ENCODE measurements at places on chromosomes 12 and 14.

GRCh38 chr12:39892146-39892545 lies 213.7 kb downstream of the SLC2A13 start:
- no peak for DNase-seq

GRCh38 chr14:102356280-102356679 lies 6.4 kb downstream of the CINP start:
- DNase-seq = no peak

GRCh38 chr12:56128670-56129205 lies 671 bp downstream of the ESYT1 start:
- no peak for DNase-seq

- no peak for DNase-seq
Measured at GRCh38 chr14:75214558-75214957, 38.1 kb upstream of the TMED10 start.
